ENCODE measurements at places on chromosomes 5 and 9.

- no peak for DNase-seq
Measured at GRCh38 chr5:112401924-112402323, 17.2 kb downstream of the EPB41L4A start.

DNA sequence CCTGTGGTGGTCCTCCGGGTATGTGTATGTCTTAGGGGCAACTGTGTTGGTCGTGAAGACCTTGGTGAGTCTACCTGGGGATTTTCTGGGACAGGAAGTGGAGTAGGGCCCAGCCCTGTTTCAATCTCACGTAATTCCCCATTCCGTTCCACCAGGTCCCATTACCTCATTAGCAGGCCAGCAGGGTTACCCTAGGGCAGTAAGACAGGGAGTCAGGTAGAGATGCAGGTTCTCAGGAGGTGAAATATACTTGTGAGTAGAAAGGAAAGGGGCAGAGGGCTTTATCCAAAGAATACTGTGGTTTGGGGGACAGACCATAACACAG lies 56.5 kb downstream of the MACROH2A1 start:
- no peak for DNase-seq

DNA sequence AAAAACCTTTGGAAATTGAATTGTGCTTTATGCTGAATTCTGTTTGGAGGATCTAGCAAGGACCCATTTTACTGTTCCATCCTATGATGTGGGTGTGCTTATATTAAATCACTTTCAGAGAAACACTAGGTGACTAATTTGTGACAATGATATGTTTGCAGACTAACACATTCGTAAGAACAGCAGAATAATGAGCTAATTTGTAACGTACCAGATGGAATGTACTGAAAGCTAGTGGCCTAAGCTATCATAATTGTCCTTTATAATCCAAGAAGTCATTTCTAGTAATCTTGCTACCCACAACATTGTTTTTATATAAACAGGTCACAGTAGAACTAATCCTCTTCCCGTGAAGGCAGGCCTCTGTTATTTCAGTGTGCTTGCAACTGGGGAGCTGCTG lies 292.5 kb downstream of the PDE4D start:
- no peak for DNase-seq

- DNase-seq, result no peak
Measured at GRCh38 chr9:36392489-36392888, 7.6 kb downstream of the RNF38 start.

DNA sequence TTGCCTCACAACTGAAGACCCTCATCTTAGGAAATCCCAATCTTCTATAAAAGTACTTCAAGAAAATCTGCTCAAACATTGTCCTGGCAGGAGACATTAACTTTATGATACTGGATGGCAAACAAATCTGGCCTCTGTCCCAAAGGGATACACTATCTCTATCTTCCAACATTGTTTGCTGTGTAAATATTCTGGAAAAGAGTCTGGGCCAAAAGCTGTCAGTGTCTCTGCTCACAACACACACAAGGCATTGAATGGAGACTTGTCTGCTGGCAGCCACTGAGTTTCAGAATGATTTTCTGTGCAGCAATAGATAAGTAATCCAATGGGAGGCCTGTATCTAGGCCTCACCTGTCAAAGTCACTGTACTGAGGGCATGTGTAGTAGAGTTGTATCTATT lies 471.1 kb downstream of the DMAC1 start:
- no peak for DNase-seq

DNA sequence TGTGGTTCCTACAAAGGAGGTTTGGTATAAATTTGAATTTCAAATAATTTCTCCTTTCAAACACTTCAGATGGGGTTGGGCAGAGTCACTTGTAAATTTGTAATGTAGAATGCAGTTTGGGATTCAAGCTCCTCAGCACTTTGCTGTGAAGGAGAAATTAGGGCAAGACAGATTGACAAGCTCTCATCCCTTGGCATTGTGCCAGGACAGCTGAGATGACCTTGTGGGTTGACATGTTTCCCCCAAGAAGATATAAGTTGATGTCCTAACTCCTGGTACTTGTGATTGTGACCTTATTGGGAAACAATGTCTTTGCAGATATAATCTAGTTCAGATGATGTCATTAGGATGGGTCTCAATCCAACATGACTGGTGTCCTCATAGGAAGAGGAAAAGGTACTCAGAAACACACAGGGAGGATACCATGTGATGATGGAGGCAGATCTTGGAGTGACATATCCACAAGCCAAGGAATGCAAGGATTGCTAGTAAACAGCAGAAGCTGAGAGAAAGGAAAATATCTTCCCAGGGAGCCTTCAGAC lies 408.3 kb downstream of the MED10 start:
- DNase-seq, result no peak

GRCh38 chr9:34675048-34675714 lies 12.7 kb upstream of the CCL27 start:
- peak; percentile 40 for DNase-seq

Measured in NCI-H1105 treated with DMSO at 0.1 percent for 48 hours (cell line).